Stimulated activated CD4-positive, alpha-beta T cell treated with anti-CD3 and anti-CD28 coated beads, Interleukin-4, amount 100 ng/mL, for 1 hour (primary cell): ENCODE measurements at places on chromosomes 11 and 22.

- peak; percentile 10 for DNase-seq
These were observed at the start of gene CNTN5 for GRCh38 chr11:99020352-99021225. CNTN5 (plus strand) TSS chr11:99020949.

GRCh38 chr11:2267851-2268728, 2.3 kb downstream of the ASCL2 start:
- DNase-seq: no peak

DNA sequence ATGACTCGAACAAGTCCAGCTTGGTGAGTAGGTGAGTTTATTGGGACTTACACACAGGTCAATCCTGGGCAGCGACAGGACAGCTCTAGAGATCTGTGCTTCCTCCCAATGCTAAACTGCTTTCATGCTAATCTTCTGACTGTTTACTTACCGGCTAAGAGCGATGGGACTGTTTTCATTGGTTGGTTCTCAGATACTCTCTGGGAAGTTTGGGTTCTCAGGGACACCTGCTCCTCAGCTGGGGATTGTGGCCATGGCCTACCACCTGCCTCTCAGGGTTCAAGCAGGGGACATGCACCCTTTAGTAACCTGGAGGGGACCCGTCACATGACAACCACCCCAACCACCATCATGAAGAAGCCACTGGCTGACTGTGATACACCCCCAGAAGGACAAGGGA, 13.1 kb downstream of the APOL2 start:
- no peak for DNase-seq

GRCh38 chr11:71240865-71241691, 11.3 kb downstream of the SHANK2 start:
- no peak for DNase-seq

DNA sequence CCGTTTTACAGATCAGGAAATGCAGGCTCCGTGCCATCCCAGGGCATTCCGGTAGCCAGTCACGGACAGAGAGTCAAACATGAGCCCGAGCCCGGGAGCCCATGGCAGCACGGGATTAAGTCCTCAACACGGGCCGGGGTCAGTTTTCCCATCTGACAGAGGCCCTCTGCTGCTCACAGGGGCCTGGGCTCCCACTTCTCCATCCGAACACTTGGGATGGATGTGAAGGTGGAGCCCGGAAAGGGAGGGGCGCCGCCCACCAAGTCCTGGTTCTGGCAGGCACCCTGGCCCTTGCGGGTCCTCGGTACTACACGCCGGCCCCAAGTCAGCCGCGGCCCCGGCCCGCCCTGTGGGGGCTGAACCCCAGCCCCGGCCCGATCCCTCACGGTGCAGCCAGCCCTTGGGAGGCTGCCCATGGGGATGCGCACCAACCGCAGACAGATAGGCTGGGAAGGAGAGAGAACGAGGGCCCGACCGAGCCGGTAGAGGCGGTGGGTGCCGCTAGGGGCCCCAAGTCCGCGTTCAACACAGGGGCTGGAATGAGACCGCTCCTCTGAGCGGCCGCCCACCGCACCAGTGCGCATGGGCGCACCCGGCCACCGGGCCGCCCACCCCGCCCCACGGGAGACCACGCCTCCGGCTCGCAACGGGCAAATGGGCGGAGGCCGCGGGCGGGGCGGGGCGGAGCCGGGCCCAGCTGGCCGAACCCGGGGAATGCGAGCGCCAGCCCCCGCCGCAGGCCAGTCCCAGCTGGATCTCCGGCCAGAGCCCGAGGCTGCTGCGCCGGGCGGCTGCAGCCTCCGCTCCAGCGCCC, at the start of gene CAPN5:
Gene CAPN5, plus strand, starts transcription at position 743 of the 814 bp plus-strand sequence. CDS start 17,916 bp downstream, outside the sequence.
- peak; percentile 91 for DNase-seq

DNA sequence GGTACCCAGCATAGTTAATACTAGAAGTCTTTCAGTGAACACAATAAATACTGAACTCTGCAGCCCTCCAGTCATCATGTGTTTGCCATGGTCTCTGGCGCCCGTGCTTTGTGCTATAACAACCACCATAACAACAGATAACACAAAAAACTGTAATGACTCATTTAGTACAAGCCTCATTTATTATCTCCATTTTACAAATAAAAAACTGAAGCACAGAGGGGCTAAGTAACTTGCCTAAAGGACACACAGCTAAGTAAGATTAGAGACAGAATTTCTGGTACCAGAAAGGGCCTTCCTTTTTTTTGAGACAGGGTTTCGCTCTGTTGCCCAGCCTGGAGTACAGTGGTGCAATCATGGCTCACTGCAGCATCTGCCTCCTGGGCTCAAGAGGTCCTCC, 19.5 kb downstream of the RBFOX2 start:
- no peak for DNase-seq

DNA sequence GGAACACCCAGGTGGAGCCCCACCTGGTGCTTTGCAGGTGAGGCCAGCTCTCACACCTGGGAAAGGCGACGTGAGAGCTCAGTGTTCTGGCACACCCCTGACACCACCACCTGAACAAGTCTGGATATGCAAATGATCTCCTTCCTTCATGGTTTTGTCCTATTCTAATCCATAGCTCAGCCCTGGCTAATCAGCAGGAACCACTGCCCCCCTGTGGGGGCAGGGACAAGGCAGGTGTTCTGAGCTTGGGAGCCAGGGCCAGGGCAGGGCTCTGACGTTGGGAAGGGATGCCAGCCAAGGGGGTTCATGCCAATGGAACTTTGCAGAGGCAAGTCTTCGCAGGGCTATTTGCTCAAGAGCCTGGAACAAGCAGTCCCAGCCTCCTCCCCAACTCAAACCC, 144.2 kb downstream of the TRIM29 start:
- DNase-seq: no peak

- DNase-seq: no peak
These were observed 106.7 kb downstream of the CCDC81 start for GRCh38 chr11:86481399-86481798.

GRCh38 chr11:129720156-129720555, 95.5 kb upstream of the TMEM45B start:
- DNase-seq: no peak

GRCh38 chr11:113876798-113877669, 1.7 kb upstream of the USP28 start:
- no peak for DNase-seq

GRCh38 chr22:34111210-34111824, 191.0 kb upstream of the LARGE1 start:
- peak; percentile 2 for DNase-seq

GRCh38 chr11:11148104-11148509, 204.9 kb downstream of the CSNK2A3 start:
- peak; percentile 19 for DNase-seq

DNA sequence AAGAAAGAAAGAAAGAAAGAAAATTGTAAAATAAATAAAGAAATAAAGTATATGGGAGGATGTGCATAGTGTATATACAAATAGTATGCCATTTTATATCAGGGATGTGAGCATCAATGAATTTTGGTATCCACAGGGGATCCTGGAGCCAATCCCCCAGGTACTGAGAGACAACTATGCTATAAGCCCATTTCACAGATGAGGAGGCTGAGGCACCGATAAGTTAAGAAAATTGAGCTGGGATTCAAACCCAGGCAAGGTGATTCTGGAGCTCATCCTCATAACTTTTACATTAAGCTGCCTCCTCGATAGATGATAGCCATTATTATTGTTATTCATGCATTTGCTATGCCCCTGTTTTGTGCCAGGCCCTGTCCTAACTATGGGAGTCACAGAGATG, 47.0 kb upstream of the ACCSL start:
- no peak for DNase-seq

DNA sequence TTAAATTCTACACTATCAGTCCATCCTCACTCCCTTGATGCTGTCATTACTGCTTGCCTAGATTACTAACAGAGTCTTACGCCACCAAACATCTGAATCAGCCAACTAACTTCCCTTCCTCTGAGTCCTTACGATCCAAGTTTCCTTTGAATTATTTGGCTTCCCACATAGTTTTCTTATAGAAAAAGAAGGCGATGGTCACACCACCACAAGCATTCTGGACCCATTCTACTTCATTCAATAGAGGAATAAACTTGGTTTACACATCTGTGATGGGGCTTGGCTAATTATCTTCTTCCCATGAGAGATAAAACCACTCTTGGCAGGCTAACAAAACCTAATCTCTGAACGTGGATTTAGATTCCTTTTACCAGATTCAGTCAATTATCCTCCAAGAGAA, 35.0 kb downstream of the INTS4 start:
- no peak for DNase-seq

DNA sequence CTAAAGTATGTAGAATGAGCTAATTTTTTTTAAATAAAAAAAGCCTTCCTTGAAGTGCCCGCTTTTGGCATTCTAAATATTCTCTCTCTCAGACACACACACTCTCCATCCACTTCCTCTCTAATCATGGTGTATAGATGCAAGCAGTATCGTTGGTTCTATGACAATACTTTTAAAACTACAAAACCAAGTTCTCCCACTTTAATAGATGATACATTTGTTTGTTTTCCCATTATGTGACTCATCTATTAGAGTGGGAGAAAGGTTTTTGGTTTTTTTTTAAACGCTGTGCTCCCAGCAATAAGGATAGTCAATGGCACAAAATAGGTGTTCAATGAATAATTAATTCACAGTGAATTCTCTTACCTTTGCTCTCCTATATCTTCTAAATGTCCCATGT, 44.6 kb downstream of the FZD4 start:
- DNase-seq: no peak

DNA sequence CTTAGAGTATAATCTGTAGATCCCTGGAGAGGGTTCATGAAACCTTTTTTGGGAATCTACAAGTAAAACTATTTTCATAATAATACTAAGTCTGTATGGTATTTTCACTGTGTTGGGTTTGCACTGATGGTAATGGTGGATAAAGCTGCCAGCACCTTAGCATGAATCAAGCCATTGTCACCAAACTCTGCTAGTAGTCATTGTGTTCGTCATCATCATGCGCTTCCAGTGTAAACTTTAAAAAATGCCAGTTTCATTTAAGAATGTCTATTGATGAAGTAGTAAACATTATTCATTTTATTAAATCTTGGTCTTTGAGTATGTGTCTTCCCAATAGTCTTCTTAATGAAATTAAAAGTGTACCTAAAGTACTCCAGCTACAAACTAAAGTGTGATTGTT, 15.0 kb downstream of the ALKBH3 start:
- DNase-seq: no peak

DNA sequence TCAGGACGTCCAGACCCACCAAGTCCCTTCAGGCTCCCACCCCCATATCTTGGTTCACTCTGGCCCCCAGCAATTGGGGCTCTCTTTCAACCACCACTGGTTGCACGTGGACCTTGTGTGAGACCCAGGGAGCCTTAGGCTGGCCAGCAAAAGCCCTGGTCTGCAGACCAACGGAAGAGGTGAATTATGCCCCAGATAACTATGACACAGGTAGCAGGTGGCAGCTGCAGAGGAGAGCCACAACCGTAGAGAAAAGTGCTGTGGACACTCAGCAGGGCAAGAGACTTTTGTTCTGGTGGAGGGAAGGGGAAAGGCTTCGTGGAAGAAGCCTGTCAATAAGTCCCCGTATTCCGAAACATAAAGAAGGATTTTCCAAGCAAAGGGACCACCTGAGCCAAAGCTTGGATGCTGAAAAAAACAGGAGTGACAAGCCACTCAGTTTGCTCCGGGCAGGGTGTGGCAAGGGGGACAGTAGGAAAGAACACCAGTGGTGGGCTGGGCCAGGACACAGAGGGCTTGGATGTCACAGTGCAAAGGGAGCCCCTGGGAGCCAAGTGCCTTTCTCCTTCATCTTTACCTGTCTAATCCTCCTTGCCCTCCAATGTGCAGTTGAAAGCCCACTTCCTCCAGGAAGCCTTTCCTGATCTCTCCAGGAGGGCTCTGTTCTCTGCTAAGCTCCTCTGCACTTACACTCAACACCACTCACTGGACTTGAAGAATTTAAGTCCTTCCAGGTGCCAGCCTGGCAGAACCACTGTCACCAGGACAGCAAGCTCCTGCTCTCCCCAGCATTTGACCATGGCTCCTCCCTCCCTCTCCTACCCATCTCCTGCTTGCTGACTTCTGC, 264.7 kb downstream of the BUD13 start:
- DNase-seq: no peak

DNA sequence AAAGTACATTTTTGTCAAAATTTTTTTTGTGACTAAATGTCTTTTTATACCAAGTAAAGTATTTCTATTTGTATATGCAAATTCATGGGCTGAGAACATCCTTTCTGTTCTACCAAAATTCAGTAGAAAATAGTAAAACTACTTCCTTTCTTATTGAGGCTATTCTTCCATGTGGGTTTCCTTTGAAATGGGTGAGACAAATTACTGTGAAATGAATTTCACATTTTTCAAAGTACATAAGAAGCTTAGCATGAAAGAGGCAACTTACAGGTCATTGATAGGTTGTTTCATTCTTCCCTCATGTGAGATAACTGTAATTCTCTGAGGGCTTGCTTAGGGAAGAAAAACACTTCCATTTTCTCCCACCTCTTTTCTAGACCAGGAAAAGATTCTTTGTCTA, 1.0 kb upstream of the OR6X1 start:
- DNase-seq: no peak

- DNase-seq: no peak
These were observed 16.9 kb downstream of the RSPH14 start for GRCh38 chr22:23124611-23125511.

- DNase-seq: no peak
These were observed 3.6 kb downstream of the NHERF4 start for GRCh38 chr11:119188887-119189286.

- no peak for DNase-seq
These were observed 2.4 kb upstream of the LRP4 start for GRCh38 chr11:46920755-46921154.

DNA sequence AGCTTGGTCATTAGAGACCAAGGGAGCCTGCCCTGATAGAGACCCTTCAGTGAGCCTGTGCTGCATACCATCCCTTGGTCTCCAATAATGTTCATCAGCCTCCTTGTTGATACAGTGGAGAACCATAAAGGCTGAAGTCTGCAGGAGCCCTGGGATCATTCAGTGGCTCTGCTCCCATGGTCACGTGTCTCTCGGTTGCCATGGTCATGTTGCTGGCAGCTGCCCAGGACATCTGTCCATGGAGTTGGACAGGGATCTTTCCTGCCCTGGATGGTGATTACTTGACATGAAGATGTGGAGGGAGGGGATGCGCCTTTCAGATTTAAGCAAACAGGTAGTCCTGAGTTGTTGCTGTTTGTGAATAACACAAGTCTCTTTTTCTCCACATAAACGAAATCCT, 38.2 kb downstream of the CYB5R2 start:
- DNase-seq: no peak
